ENCODE measurements at places on chromosomes 6 and 20.
A peak's percentile ranks its signal among the peaks of the same experiment; 100 is the strongest.

DNA sequence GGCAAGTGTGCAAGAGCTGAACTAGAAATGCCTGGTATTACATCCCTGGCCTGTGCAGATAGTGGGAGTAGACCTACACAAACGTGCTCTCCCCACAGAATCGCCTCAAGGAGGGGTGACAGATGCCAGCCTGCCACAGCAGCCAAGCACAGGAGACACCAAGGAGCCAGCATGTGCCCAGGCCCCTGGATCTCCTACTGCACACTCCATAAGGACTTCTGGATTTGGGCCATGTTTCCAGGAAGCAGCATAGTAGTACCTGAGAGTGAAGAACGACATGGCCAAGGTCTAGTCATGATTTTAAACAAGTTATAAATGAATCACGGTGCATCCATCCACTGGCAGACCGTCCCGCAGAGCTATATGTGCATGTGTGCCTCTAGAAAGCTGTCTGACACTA is 232.2 kb downstream of the SYNDIG1 start:
- DNase-seq = no peak

DNA sequence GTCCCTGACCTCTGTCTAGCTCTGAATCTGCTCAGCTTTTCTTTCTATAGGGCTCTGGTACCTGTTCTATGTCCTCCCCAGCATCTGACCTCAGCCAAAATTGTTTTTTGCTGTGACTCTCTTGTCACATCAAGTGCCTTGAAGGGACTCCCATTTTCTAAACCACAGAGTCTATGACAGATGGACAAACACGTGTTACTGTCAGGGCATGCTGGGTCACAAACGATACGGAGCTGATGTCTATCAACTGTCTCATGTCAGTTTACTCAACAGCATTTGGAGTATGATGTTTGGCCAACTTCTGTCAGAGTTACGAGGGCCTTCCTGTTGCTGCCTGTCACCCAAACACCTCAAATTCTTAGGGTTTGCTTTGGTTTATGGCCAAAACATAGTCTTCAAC is 20.5 kb downstream of the ID4 start:
- no peak for DNase-seq

GRCh38 chr6:134331256-134331655 is 13.3 kb upstream of the SGK1 start:
- DNase-seq = no peak

DNA sequence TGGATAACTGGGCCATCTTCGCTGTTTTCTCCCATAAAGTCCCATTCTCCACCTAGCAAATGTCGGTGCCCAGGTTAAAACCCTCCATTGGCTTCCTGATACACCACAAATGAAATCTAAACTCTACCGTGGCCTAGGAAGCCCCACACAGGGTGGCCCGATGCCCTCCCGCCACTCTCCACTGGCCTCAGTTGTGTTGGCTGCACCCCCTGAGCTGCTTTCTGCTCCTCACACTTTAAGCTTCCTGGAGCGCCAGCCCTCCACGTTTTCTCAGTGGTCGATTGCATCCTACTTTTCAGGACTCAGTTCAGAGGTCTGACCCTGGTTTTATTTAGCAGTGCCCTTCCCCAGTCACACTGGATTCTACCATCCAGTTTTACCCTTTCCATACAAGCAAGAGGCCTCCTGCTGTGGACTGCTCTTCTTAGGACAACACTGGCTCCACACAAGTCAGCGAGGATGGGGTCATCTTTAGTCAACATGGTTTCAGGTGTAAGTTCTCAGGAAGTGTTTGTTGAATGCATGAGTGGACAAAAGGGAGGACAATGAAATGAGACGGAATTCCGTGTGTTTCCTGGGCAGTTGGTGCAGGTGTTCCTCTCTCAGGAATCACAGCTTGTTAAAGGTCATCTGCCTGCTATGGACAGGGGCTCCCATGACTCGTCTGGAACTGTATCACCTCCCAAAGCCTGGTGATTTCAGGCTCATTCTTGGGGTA is 124.1 kb downstream of the SULF2 start:
- no peak for DNase-seq

- no peak for DNase-seq
Measured at GRCh38 chr20:4717816-4718570, 3.7 kb upstream of the PRND start.

DNA sequence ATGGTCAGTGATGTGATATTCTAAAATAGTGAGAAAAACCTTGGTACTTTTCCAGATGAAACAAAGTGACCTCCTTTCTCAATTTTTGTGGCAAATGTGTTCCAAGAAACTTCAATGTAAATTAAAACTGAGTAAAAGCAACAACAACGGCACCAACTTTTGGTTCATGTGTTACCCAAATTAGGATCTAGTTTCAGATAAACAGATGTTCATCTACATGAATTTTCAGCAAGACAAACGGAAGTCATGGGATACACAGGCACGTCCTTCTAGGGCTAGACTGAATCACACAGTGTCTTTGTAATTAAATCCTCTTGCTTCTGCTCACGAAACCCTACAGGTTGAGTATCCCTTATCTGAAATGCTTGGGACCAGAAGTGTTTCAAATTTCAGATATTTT is 915.2 kb downstream of the TFAP2A start:
- no peak for DNase-seq

DNA sequence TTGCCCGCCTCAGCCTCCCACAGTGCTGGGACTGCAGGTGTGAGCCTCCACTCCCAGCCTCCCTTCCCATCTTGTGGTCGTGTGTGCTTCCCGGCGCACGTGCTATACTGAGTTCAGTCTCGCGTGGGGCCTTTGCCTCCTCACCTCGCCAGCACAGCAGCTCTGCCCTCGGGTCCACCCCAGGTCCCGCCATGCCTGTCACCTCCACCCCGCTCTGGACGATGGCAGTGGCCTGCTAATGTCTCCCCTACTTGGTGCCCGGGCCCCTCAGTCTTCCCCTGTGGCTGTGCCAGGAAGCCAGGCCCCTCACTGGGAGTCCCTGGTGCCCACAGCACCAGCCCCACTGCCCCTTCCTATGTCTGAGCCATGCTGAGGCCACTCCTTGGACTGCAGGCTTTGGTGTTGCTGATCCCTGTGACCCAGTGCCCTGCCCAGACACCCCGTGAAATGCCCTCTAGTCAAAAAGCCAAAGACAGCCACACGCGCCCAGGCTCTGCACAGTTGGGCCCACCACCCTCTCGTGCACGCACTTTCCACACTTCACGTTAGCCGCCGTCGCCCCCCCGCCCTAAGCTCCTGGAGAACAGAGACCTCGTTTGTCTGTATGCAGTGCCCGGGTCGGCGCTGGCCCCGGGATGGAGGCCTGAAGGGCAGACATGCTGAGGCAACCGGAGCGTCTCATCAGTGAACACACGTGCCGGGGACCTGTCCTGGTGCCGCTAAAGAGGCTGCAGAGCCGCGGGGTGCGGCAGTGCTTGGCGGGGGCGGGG is 14.3 kb downstream of the HRH3 start:
- DNase-seq = no peak

DNA sequence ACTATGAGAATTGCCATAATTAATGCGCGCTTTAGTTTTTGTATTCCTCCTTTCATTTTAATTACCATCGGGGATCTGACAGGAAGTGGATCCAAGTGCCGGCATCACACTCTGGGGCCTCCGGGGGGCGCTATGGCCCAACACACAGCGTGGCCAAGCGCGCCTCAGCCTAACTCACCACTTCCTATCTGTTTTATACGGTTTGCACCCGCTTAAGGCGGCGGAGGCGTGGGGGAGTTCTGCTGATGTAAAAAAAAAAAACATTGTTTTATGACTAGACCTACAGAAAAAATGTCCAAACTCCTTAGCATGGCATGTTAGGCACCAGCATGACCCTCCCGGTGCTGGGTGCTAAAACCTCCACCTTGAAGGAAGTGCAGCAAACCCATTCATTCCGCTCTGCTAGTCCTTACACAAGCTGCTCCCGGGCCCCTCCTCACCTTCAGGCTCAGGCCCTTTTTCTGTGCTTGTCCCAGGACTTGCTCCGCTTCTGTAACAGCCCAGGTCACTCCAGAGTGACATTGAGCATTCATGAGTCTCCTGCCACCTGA is 4.5 kb upstream of the EBF4 start:
- DNase-seq = peak; percentile 60

- no peak for DNase-seq
Measured at GRCh38 chr20:44644667-44645131, 6.8 kb downstream of the ADA start.

DNA sequence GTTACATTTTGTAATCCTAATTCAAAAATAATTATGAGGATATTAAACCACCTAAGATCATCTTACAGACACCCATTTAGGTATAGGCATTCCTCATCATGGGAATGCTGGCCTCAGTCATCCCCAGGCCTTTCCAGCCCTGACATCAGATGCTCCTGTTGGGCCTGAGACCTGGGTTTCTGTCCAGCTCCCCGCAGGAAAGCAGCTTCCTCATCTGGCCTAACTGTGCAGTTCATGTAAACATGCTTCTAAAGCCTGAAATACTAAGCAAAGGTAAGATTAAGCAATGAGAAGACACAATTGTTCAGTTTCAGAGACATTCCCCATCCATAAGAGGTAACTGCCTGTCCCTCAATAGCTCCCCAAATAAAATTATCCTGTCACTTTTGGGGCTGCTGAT is 19.0 kb downstream of the ETV7 start:
- DNase-seq = no peak

GRCh38 chr20:2005359-2005758 is 11.5 kb upstream of the PDYN start:
- no peak for DNase-seq

- DNase-seq = no peak
Measured at GRCh38 chr6:169131390-169131789, 122.3 kb downstream of the THBS2 start.

- no peak for DNase-seq
Measured at GRCh38 chr6:105545947-105546731, 143.3 kb upstream of the PREP start.

GRCh38 chr6:2770171-2770570 is 5.0 kb downstream of the WRNIP1 start:
- no peak for DNase-seq

GRCh38 chr20:38110525-38111178 is 54.4 kb downstream of the TGM2 start:
- no peak for DNase-seq

DNA sequence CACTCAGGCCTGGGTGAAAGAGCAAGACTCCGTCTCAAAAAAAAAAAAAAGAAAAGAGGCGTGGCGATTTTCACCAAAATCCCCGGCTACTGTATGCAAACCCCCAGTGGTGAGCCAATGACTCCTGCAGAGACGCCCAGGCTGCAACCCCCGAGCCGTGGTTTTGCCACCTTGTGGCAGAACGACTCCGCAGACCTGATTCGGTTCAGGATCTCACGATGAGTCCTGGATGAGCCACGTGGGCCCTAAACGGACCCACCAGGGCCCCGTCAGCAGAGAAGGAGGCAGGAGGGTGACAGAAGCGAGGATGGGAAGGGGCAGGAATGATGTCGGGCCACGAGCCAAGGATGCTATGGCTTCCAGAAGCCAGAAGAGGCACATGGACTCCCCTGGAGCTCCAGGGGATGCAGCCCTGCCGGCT is 42.5 kb downstream of the SLC2A4RG start:
- DNase-seq = peak; percentile 5

GRCh38 chr6:69012876-69013275 is 377.8 kb downstream of the ADGRB3 start:
- no peak for DNase-seq

- no peak for DNase-seq
Measured at GRCh38 chr6:5379647-5380242, 118.4 kb downstream of the FARS2 start.

- DNase-seq = no peak
Measured at GRCh38 chr6:127117979-127118297, 533 bp upstream of the RSPO3 start.

DNA sequence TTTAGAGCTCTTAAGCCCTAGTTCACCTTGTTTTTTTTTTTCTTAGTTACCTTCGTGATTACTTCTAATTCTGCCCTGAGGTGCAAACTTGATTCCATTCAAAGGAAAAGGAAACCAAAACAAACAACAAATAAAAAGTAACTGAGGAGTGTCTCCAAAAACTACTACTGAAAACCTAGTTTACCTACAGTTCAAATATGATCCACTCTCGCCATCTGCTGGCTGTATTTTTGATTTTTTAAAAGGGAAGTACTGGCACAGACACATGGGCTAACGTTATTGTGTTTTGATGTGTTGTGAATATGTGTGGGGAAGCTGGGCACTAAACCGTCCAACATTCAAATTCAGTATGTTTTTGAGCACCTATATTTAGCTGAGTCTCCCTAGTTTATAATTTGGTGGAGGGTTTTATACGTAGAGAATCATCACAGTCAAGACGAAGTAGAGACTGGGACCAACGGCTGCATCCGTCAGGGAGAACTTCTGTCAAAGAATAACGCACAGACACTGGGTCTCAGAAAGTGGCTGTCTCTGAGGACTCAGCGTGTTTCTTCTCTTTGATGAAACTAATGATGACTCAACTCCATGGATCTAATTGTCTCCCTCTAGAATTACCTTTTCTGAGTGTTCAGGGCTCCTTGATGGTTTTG is 373.5 kb upstream of the BTBD3 start:
- no peak for DNase-seq

- DNase-seq = no peak
Measured at GRCh38 chr20:46351357-46352058, 43.2 kb upstream of the CDH22 start.

DNA sequence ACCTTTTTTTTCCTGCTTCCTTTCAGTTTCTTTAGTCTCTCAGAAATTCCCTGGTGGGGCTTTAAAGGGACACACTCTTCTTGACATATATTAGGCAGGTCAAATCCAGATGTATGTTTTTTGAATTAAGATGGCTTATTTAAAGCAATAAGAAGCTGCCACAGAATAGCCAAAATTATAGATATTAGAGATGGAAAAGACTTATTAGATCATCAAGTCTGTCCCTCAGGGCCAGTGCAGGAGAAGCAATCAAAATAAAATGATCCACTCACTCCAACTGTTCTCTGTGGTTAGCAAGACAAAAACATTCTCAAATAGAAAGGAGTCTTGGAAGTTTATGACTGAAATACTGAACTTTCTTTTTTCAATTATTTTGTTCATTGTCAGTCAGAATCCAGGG is 462.8 kb downstream of the CDC5L start:
- no peak for DNase-seq

- no peak for DNase-seq
Measured at GRCh38 chr6:76682842-76683241, 610.4 kb upstream of the IMPG1 start.

DNA sequence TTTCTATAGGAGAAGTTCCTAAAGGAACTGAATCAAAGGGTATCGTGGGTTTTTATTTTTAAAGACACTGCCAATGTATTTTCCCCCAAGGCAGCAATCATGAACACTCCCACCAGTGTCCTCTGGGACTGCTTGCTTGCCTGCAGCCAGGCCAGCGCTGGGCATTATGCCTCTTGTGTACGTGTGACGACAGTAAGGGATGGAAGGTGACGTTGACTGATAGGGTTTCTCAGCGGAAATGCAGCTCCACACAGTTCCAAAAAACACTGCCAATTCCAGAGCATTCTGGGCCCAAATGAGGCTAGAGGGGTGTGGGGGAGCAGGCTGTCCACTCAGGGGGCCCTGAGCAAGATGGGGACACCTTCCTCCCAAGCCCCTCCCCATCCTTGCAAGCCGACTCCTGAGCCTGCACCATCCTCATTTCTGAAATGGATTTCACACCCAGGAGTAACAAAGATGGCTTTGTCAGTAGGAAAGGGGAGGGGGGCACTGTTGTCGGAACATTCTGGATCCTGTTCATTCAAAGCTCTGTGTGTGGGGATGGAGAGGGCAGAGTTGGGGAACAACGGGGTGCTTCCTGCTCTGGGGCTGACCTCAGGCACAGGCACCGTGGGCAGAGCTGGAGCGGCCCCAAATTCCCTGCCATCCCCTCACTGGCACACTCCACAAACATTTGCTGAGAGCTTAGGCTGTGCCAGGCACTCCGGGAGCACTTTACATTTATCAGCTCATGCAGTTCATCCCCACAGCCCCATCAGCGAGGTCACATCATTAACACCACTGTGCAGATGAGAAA is 20.0 kb downstream of the PREX1 start:
- DNase-seq = no peak
